ENCODE measurements at places on chromosomes 12 and 14.
A peak's percentile ranks its signal among the peaks of the same experiment; 100 is the strongest.

GRCh38 chr12:41074473-41074769, 113.7 kb upstream of the PDZRN4 start:
- no peak for DNase-seq

- no peak for DNase-seq
These were observed 75.9 kb downstream of the NINJ2 start for GRCh38 chr12:587132-588023.

DNA sequence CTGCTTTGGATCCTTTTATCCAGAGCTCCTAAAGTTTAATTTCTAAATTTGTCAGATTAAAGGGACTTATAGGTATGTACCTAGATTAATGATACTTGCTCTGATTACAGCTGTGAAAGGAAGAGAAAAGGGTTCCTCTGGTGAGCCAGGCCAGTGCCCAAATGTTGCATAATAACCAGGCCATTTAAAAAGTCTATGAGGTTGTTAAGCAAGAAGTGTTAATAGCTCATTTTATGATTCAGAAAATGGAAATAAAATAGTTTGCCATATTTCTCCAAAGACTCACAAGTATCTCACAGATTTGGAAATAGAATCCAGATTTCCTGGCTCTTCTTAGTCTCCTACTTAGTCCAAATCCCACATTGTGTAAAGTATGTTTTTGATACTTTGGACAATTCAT, 67.6 kb downstream of the SLC38A6 start:
- no peak for DNase-seq

DNA sequence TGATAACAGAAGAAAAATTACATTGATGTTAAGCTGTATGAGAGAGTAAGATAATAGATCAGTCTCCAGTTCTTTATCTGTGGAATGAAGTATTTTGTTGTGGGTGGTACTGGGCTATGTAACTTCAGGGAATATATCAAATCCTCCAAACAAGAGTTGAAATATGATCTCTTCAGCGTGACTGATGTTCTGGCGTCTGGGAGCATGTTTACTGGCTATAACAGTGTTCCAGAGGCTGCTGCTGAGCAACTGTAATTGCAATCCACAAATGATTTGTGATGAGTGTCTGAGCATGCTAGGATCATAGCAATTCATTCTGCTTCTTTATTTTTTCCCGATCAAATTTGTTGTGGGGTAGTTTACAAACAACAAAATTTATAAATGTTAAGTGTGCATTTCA, 18.6 kb upstream of the CCDC198 start:
- DNase-seq, result no peak

GRCh38 chr12:39763890-39764169, 144.2 kb upstream of the ABCD2 start:
- no peak for DNase-seq

- DNase-seq, result no peak
These were observed 7.5 kb downstream of the LAG3 start for GRCh38 chr12:6779708-6780432.

GRCh38 chr14:51107801-51108200, 12.9 kb upstream of the TRIM9 start:
- no peak for DNase-seq

- peak; percentile 20 for DNase-seq
These were observed 257.8 kb upstream of the BTG1 start for GRCh38 chr12:92403210-92404175.

Measured in GM12891 (cell line).